Neural crest cell (in vitro differentiated cells): ENCODE measurements at places on chromosomes 16 and 17. TPM values are rescaled to one million over a fixed set of nuclear protein-coding genes. Genes with fewer than 3 reads are reported as not detected.
A peak's percentile ranks its signal among the peaks of the same experiment; 100 is the strongest.

DNA sequence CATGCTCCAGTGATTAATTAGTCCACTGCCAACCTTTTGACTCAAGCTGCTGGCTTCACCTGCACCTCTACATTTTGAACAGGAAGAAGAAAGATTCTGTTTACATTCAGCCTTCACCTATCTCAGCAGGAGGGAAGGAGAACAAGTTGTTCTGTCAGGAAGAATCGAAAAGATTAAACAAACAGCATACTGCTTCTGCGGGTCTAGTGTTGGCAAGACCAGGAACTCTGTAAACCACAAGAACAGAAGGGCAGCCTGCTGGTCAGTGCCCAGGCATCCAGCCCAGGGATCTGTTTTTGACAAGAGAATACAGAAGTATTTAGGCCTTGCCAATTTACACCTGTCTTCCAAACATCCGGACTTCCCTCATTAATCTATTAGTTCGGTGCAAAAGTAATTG lies 189.7 kb downstream of the CHD9NB start:
- peaks cover 8% of the 10 kb centered on the region for H3K4me1 ChIP-seq
- no peaks in the 10 kb centered on the region for H3K36me3 ChIP-seq
- H3K4me3 ChIP-seq, result no peak overlapping the region
- DNase-seq, result no peak

DNA sequence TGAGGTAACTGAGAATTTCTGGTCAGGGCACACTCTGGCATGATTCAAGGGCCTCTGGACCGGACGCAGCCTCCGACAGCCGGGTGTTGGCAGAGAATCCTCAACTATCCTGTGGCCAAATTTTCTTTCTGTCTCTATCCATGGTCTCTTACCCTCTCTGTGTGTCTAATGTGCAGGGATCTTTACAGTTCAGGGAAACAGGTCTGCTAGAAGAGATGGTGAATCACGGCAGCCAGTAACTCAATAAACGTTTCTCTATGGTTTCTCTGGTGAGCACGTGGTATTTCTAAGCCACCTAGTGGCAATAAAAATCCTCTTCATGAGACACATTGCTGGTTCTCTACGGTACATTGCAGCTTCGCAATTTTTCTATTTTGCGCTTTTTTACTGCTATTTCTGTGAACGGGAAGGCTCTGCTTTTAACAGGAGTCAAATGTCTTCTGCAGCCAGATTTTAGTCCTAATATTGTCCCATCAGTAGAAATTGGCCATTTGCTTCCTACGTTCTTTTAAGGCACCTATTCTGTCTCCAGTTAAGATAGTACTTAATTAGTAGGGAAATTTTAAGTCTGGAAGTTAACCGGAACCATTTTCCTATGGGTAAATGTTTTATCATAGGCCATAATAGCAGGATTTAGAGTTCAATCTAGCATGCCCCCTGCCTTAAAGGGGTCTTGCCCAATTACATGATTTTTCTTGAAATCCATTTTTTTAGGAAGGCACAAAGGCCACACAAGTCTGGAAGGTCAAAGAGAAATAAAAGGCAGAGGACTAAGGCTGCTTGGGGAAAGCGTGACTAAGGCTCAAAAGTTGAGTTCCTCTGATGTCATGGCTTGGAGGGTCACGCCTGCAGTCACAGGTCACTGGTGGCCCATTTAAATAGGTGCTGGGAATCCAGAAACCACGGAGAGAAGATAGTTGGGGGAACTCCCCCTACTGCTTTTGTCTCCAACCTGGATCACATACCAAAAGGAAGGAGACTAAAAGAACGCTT lies 31.5 kb downstream of the QPRT start:
- peak overlapping the region; percentile 3 for H3K27ac ChIP-seq
- peaks cover 27% of the 10 kb centered on the region for H3K4me1 ChIP-seq

- peak; percentile 71 for DNase-seq
- peaks cover 47% of the 10 kb centered on the region for H3K4me1 ChIP-seq
- H3K27me3 ChIP-seq, result no peaks in the 10 kb centered on the region
- peak within 1 kb of the TSS; percentile 94 for H3K4me3 ChIP-seq
These were observed at the start of gene PGS1 for GRCh38 chr17:78378225-78379130. PGS1 (plus strand) TSS chr17:78378649; CDS start chr17:78378666, 17 bp downstream.

ZSCAN10 gene
- total RNA-seq, result not detected in 2 replicates
